ENCODE measurements at places on chromosomes 1 and 21.

DNA sequence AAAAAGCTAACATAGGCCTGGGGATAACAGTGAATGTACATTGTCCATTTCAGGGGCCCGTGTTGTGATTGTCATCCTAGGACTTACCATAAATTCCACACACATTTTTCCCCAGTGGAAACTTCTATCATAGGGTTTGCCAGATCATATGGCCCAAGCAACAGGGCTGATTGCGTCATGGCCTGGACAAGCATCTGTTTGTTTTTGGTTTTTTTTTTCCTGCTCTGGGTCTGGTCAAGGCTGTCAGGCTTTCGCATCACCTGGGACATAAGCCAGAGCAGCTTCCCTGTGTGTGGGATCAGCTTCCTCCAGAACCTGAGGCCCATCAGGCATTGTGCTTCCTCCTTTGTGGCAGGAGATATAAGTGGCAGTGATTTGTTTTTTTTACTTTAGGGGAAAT lies 598.5 kb upstream of the USP24 start:
- DNase-seq: no peak

GRCh38 chr1:15132965-15133364 lies 20.6 kb upstream of the TMEM51 start:
- DNase-seq: no peak

DNA sequence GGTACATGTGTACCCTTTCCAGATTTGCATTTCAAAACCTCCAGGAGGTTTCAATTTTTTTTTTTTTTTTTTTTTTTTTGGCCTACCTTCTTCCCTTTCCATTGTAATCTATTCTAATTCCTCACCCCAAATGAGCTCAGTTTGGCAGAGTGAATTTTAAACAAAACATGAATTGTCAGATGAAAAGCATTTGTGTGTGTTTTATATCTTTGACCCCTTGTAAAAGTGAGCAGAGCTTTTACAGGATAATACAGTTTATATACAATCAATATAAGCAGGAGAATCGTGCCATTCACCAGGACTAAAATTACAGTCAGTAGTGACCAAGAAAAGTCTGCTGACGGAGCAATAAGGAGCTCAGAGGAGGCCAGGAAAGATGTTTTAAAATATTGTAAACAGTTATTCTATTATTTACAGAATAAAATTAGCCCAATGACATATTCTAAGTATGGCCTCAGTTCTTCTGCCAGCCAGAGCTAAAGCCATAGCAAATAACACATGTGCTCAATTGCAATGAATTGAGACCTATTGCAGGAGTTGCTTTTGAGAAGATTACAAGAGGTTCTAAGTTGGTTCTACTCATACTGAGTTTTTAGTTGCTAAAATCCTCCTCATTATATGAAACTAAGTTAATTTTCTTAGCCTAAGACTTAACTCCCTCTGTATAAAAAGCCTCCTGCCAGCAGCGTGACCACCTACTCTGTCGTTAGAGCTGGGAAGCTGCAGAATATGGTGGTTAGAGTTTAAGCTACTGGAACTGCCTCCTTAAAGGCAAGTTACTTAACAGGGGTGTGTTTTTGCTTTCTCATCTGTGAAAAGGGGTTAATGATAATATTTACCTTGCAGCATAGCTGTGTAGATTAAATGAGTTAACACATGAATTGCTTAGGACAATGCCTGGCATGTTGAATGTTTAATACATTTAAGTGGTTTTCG lies 50.8 kb upstream of the ZNF326 start:
- no peak for DNase-seq

DNA sequence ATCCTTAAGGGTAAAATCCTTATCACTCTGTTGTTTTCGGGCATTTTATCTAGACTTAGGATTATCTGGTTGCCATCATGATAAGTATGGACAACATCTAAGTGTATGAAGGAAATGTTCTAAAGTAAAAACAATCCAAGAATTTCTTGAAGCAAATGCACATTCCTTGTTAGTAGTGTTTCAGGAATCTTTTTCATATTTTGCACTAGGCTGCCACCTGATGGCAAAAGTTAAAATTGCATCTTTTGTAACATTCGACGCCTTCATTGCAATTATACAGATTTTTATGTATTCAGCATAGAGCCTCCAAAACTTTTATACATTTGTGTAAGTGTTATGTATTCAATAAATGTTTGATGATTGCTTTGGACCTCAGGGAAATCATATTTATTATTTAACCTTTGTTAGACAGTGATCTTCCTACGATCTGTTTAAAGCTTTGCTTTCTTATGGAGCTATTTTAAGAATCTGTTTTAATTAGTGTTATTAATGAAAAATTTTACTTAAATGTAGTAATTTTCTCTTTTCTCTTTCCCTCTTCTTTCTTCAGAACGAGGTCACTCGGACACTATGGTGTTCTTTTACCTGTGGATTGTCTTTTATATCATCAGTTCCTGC lies 49.4 kb upstream of the KIAA1614 start:
- peak; percentile 76 for DNase-seq

DNA sequence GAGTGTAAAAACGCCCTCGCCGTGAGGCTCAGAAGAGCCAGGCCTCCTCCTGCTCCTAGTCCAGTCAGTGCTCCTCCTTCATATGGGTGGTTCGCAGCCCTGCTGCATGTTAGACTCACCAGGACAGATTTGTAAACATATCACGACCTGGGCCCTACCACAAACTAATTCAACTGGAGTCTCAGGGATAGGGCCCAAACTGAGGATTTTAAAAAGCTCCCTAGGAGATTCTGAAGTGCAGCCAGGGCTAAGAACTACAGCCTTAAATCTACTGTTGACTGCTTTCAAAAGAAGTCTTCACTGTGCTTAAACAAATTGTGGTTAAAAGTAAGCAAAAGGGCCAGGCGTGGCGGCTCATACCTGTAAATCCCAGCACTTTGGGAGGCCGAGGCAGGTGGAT lies 57.0 kb downstream of the CAMTA1 start:
- no peak for DNase-seq

DNA sequence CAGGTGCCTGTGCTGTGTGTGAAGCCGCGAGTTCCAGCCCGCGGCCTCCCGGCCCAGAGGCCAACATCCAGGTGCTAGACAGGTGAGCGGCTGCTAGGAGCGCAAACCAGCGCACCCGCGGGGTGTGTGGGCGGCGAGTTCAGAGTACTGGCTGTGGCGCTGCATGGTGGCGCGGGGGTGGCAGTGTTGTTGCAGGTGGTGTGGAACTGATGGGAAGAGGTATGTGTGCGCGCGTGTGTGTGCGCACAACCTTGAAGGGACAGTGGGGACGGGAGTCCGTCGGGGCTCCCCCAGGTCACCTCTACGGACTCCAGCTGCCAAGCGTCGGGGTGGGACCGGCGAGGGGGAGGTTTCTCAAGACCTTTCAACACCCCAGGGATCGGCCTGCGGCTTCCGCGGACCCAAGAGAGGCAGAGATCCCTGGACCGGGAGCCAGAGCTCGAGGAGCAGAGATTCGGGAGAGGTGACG lies 433 bp upstream of the DMBX1 start:
- DNase-seq: no peak

- no peak for DNase-seq
These were observed 22.2 kb downstream of the RUNX1 start for GRCh38 chr21:35026617-35027562.

DNA sequence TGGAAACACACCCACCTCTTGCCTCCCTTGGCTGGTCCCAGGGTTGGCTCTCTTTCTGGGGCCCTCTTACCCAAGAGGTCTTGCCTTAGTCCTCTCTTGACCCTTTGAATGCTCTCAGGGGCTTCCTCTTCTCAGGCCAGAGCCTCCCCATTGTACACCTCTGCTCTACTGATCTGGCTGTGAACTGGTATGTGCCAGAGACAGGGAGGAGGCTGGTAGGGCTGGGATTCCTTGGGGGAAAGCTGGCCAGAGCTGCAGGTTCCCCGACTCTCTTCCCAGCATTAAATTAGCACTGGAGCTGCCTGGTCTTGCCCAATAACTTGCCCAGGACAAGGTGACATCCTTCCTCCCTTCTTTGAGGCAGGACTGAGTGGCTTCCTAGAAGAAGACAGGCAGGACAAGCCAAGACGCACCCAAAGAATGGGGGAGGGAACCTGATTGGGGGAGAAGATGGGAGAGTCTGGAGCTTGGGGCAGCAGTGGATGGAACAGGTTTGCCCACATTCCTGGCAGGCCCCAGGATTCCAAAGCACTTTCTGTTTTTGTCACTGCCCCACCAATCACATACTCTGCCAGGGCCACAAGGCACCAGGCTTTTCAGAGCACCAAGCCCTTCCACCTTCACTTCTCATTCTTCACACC lies 37.2 kb upstream of the CITED4 start:
- DNase-seq: no peak
